ENCODE measurements at places on chromosomes 11 and 22.

DNA sequence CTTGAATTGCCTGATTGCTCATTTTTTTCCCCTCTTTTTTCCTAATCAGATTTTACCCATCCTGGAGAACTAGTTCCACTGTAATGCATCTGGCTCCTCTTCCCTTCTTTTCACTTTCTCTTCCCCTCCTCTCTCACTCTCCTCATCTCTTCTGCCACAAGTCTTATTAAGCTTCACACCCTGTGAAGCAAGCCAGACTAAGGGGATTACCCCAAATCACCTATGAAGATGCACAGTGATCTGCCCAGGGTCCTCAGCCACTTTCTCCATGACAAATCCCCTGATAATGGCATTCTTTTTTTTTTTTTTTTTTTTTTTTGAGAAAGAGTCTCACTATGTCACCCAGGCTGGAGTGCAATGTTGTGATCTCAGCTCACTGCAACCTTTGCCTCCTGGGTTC lies 11.2 kb downstream of the UBASH3B start:
- no peak for DNase-seq

- peak; percentile 80 for DNase-seq
Measured at GRCh38 chr11:106625566-106625965, 392.7 kb downstream of the GUCY1A2 start.

DNA sequence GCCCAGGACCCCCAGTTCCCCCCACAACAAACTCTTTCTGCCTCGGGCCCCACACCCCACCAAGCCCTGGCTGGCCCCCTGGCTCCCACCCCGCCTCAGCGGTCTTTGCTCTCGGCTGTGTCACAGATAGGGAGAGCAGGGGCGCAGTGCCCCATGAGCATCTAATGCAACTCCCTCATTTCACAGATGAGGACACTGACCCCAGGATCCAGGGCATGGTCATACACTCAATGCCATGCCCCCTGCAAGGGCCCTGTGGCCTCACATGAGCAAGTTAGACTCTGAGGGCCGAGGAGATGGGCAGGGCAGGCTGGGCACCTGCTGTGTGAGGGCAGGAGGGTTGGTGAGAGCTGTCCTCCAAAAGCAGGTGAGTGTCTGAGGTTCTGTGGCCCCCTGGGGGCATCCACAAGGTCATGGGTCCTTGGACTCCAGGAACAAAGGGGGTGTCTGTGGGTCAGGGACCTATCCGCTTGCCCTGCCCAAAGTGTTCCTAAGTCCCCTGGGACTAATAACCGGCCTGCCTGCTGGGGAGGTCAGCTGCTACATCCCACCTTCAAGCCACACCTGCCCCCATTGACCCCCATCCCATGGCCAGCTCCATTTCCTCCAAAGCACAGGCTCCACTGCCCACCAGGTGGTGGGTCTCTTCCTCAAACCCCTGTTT lies 2.5 kb downstream of the MIF start:
- no peak for DNase-seq

- DNase-seq = no peak
Measured at GRCh38 chr11:70230840-70231710, 28.0 kb downstream of the FADD start.

DNA sequence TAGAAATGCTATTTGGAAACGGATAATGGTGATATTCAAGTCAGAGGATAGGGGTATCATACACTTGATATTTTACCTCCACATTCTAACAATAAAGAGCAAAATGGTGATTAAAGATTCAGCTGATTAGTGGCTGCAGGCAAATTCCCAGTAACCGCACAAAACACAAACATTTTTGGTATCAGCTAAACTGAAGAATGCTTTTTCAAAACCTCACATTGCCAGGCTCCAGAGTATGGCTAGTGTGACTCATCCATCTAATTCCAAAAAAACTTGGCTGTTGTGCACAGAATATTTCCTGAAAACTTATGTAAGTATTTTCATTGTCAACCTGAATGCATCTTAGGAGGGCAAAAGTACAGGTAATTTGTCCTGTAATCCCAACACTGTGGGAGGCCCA lies 10.9 kb downstream of the SRPRA start:
- no peak for DNase-seq

GRCh38 chr11:65551572-65552387 lies 6.4 kb downstream of the LTBP3 start:
- no peak for DNase-seq

- no peak for DNase-seq
Measured at GRCh38 chr22:21959274-21960074, 6.8 kb upstream of the PPM1F start.

GRCh38 chr11:109374441-109374840 lies 47.5 kb upstream of the C11orf87 start:
- no peak for DNase-seq

- DNase-seq = no peak
Measured at GRCh38 chr22:38935023-38935422, 22.4 kb upstream of the APOBEC3A start.

- DNase-seq = peak; percentile 20
Measured at GRCh38 chr11:115707180-115707905, 203.1 kb upstream of the CADM1 start.

DNA sequence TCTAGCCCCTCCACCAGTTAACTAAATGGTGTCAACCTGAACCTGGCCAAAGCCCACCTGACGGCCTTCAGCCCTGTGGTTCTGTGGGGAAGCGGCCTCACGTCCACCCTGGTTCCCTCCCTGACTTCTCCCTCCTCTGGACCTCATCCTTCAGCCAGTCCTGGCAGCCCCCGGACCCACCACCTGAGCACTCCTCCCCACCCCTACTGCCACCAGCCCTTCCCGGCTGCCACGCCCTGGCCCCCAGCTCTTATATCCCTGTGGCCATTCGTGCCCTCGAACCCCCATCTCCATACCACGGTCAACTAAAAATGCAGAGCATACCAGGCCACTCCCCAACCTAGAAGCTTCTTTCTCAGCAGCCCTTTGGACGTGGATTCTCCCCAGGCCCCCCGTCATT lies 4.2 kb upstream of the MDK start:
- DNase-seq = no peak

GRCh38 chr11:58998480-58999290 lies 59.4 kb downstream of the GLYATL1 start:
- no peak for DNase-seq

- no peak for DNase-seq
Measured at GRCh38 chr11:36150986-36151385, 138.2 kb downstream of the COMMD9 start.

- no peak for DNase-seq
Measured at GRCh38 chr11:119854521-119854920, 125.5 kb upstream of the NECTIN1 start.

DNA sequence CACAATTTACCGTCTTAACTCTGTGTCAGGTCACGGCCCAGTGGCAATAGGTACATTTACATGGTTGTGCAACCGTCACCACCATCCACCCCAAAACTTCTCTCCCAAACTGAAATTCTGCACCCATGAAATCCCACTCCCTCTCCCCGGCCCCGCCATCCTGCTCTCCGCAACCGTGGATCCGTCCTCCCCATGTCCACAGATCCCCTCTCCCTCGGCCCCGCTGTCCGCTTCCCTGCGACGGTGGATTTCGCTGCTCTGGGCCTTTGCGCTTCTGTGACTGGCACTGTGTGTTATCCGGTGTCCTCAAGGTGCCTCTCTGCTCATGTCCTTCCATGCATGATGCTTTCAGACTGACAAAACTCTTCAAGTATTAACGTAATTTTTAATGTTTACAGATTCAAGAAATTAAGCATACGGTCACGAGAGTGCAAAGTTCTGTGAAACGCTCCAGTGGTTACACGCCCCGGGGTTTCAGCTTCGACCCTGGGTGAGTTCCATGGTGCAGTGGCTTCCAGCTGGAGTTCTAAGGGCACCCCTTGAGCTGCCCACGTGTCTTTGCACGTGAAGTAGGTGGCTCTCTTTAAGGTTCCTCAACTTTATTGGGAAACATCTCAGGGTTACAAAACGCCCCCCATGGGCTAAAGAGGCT lies 76.4 kb downstream of the KCNQ1 start:
- no peak for DNase-seq

GRCh38 chr11:130389335-130389935 lies 39.0 kb downstream of the ADAMTS8 start:
- DNase-seq = no peak

DNA sequence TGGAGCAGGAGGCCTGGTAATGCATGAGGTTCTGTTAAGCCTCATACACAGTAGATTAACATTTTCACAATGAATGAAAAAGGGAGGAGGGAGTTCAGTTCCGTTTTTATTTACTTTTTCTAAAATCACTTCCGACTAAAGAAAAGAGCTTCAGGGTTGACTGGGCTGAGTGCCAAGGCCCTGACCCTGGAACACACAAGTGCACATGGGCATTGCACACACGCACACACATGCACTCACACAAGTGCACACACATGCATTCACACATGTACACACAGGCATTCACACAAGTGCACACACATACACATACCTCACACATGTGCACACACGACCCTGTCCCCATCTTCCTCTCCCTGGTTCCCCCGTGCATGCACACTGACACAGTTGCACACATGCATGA lies 303.3 kb downstream of the BRD1 start:
- DNase-seq = no peak

DNA sequence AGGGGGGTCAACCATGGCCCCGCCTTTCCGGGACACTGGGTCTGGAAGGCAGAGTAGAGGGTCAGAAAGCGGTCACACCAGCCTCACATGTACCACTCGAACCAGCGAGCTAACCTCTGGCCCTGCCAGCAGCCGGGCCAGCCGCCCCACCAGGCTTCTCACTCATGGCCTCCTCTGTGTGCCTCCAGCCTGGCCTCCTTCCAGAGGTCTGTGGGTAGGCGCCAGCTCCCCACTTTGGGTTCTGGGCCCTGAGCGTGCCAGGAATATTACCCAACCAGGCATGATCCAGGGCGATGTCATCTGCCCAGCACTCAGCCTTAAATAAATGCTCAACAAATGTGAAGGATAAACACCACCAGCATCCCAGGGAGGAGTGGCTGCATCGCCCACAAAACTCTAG lies 5.8 kb downstream of the SCUBE1 start:
- DNase-seq = no peak

- DNase-seq = peak; percentile 49
Measured at GRCh38 chr11:23143022-23143421, 282.7 kb upstream of the CCDC179 start.

DNA sequence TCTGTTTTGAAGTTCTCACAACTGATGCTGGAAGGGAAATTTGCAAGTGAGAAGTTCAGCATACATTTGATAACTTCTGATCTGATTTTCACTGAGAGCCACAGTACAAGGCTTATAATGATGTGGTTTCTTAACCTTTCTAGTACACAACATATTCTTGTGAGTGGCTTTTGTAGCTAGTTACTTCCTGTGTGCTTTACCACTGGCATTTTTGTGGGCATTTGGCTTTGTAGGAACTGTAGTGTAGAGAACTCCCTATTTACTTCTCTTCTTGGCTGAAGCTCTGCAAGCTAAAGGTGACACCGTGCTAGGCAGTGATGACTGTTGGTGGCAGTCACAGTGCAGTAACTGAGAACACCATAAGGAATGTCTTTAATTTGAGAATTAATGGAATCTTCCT lies 14.9 kb downstream of the USP47 start:
- DNase-seq = no peak

DNA sequence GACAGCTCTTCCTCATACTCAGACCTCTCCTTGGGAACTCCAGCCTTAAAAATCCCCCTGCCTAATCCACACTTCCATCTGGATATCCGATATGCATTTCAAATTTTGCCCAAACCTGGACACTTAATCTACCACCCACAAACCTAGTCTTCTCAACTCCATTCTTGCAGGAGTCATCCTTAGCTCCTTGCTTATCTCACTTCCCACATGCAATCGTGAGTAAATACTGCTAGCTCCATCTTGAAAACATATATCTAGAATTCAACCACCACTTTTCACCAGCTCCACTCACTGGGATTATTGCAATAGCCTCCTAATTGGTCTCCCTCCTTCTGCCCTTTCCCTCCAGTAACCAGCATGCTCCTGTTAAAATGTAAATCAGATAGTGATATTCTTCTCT lies 2.6 kb upstream of the MYOD1 start:
- no peak for DNase-seq

- DNase-seq = no peak
Measured at GRCh38 chr22:27022274-27022895, 365.0 kb downstream of the MIAT start.

DNA sequence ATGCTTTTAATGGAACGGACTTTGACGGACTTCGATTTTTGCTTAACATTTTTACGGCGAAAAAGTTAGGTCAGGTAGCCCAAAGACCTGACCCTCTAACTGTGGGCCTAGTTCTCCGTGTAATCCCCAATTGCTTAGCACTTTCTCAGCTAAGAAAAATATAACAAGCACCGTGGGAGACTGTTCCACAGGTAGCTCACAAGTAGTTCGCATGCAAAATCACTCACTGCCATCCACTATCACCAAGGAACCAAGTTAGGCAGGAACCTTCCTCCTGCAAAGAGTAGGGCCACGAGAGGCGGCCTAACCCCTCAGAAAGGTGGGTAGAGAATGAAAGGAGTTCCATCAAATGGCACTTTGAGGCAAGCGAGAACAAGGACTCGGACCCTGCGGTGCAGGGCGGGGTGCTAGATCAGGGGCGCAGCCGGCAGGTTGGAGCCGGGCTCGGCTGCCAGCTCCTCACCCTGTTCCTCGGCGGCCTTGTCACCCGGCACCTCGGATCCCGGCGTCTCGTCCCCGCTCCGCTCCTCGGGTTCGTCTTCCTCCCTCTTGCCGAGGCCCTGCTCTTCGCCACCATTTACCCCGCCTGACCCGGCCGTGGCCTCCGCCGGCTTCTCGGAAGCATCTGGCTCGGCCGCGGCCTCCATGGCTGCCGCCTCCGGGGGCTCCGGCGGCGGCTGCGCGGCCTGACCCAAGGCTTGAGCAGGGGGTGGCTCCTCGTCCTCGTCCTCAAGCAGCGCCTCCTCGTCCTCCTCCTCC lies 922 bp downstream of the HNRNPUL2 start:
- no peak for DNase-seq

GRCh38 chr11:93054881-93055280 lies 85.4 kb downstream of the MTNR1B start:
- peak; percentile 21 for DNase-seq

GRCh38 chr22:47221840-47222615 lies 459.6 kb downstream of the TBC1D22A start:
- no peak for DNase-seq

GRCh38 chr11:66854231-66854661 lies 2.6 kb upstream of the LRFN4 start:
- DNase-seq = no peak

- no peak for DNase-seq
Measured at GRCh38 chr11:59199546-59200422, 12.9 kb downstream of the MPEG1 start.

Data from umbilical cord (tissue), 2 donors.